Stimulated activated CD8-positive, alpha-beta memory T cell treated with anti-CD3 and anti-CD28 coated beads, Interleukin-4, amount 100 ng/mL, for 1 hour (primary cell): ENCODE measurements at places on chromosomes 13 and 19.

- DNase-seq, result no peak
Measured at GRCh38 chr13:111530137-111530870, 209.9 kb downstream of the TEX29 start.

DNA sequence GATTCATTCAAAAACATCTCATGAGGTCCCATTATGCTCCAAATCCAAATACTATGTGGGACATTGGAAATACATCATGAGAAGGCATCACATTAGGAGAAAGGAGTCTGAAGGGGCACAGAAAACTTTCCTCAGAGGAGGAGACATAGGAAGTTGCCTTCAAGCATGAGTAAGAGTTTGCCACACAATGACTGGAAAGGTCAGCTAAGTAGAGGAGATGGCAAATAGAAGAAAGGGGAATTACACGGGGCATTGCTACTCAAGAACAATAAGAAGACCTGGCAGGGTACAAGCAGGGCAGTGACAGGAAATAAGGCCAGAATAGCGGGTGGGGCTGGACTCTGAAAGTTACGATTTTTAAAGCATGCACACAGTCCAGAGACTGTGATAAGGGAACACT lies 231.6 kb downstream of the SPRY2 start:
- DNase-seq, result no peak

- DNase-seq, result no peak
Measured at GRCh38 chr13:84686973-84687372, 804.7 kb upstream of the SLITRK1 start.

- no peak for DNase-seq
Measured at GRCh38 chr13:49536144-49536873, 40.6 kb downstream of the PHF11 start.

DNA sequence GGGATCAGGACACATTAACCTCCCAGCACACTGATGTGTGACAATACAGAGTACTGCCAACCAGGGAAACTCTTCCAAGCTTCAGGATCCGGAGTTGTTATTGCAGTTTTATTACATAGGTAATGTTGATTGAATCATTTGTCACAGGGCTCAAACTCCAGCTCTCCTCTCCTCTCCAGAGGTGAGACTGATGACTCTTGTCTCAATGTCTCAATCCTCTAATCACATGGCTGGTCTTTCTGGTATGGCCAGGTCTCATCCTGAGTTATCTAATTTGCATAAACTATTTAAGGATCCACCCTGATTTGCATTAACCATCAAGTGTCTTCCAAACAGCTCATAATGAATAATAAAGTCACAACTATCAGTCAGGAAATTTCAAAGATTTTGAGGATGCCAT lies 522.6 kb upstream of the PCDH9 start:
- no peak for DNase-seq

GRCh38 chr13:95360464-95361097 lies 59.3 kb upstream of the ABCC4 start:
- no peak for DNase-seq

- peak; percentile 71 for DNase-seq
Measured at GRCh38 chr19:19145684-19146608, 7.7 kb upstream of the TMEM161A start.

DNA sequence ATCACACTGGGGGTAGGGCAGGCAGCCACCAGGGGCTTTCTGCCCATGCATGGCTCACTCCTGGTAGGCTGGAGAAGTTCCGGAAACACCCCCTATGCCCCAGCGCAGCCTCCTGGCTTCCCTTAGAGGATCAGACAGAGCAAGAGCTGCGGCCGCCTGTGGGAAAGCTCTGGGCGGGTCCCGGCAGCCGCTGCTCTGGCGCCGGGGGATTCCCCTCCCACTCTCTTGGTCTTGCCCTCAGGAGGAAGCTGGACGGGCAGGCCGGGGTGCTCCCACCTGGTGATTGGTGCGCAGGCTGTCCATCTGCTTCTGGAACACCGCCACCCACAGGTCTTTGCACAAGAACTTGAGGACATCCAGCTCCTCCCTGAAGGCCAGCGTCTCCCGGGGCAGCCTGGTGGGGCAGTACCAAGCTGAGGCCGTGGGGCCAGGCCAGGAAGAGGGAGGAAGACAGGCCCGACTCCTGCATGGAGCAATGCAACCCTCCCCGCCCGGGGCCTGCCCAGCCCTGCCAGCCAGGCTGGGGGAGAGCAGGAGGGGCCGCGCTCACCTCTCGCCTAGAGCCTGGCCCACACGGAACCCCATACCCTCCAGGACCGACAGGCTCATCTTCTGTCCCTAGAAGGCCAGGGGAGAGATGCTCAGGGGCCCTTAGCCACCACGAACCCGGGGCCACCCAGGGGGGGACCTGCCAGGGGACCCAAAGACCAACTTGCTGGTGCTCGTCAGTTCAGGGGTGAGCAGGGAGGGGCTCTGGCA lies 4.0 kb upstream of the NKPD1 start:
- no peak for DNase-seq

DNA sequence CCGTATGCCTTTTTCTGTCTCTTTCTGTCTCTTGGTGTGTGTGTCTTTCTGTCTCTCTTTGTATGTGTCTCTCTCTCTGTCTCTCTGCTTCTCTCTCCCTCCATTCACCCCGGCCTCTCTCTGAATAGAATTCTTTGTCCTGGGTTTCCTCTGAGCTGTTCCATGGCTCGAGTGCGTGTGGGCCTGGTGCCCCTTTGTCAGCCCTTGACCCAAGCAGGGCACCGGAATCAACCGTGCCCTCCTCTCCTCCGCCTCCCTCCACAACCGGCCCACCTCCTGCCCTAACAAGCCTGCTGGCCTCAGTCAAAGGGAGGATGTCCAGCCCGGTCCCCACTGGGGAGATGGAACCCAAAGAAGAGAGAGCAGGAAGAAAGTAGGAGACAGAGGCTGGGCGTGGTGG lies 3.2 kb downstream of the AXL start:
- no peak for DNase-seq

- DNase-seq, result no peak
Measured at GRCh38 chr13:94228763-94229162, 250.7 kb downstream of the DCT start.

- DNase-seq, result no peak
Measured at GRCh38 chr19:40627486-40628279, 26.5 kb downstream of the LTBP4 start.

GRCh38 chr13:113337556-113337955 lies 26.4 kb downstream of the GRTP1 start:
- no peak for DNase-seq

- no peak for DNase-seq
Measured at GRCh38 chr13:104160536-104160935, 1094.3 kb upstream of the SLC10A2 start.

- DNase-seq, result peak; percentile 48
Measured at GRCh38 chr19:3176715-3177501, 1.7 kb upstream of the S1PR4 start.

- DNase-seq, result no peak
Measured at GRCh38 chr19:42419309-42419708, 7.9 kb downstream of the LIPE start.

- no peak for DNase-seq
Measured at GRCh38 chr13:47835470-47836228, 165.4 kb downstream of the SUCLA2 start.

DNA sequence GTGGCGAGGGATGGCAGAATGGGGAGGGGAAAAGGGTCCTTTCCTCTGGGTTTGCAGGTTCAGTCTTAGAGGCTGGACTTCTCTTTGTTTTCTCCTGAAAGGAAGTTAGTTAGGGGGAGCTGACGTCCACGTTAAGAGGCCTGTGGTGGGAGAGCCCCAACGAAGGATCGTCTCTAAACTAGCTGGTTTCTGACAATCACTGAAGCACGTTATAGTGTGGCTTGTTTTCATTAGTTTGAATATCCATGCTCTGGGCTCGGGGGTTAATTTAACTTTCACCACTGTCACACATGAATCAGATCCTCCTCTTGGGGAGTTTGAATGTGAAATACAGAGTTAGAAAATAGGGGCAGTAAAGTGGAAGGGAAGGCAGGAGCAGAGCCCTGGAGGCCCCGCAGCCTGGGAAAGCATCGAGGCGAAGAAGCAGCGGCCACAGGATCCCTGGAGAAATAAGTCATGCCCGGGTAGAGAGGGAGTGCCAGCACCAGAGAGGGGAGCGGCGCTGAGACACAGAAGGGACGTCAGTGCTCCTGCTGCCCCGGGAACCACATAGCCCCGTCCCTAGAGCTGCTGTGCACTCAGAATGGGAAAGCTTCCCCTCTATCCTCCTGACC lies 31.1 kb upstream of the AMER2 start:
- no peak for DNase-seq

GRCh38 chr19:16118489-16119033 lies 6.9 kb downstream of the RAB8A start:
- no peak for DNase-seq

GRCh38 chr19:31351855-31352195 lies 2.6 kb upstream of the TSHZ3 start:
- DNase-seq, result no peak

GRCh38 chr19:13865571-13866462 lies 11.1 kb upstream of the NANOS3 start:
- DNase-seq, result no peak
